ENCODE measurements at places on chromosomes 1 and 21. TPM values are rescaled to one million over a fixed set of nuclear protein-coding genes. Genes with fewer than 3 reads are reported as not detected.

DNA sequence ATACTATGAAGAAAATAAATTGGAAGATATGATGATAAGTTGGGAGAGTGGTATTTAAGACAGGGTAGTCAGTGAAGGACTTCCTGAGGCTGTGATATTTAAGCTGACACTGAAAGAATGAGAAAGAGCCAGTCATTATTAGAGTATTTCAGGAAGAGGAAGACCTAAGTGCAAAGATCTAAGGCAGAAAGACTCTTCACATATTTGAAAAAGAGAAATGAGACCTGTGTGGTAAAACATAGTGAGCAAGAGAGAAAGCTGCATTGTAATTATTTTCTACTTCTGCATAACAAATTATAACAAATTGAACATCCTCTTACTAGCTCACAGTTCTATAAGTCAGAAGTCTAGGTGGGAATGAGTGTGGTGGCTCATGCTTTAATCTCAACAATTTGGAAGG, 34.6 kb upstream of the DOCK7 start:
- DNase-seq, result no peak

TENT5C gene
- polyA plus RNA-seq, result 12.6 TPM

VASH2 gene
- polyA plus RNA-seq, result not detected

DNA sequence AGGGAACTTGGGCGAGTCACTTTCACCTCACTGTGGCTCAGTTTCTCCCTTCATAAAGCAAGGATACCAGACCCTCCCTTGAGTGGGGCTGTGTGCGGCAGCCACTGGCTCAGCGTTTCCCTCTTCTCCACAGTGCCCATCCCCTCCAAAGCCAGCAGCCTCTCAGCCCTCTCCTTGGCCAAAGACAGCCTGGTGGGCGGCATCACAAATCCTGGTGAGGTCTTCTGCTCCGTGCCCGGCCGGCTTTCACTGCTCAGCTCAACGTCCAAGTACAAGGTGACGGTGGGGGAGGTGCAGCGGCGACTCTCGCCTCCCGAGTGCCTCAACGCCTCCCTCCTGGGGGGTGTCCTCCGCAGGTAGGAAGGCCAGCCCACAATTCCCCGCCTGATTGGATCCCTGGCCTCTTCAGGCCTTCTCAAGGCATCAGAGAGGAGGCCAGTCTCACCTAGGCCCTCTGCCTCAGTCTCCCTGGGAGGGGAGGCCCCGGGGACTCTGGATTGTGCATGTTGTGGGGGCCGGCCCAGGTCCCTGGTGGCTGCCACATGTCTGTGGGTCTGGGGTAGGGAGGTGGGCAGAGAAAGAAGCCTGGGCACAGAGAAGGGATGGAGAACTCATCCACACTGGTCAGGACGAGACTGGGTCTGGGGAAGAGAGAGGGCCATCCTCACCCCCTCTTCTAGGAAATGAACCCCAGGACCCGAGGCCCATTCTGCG, 15.2 kb downstream of the TFAP2E start:
- no peak for DNase-seq

MAP10 gene
- 1.4 TPM for polyA plus RNA-seq

DNA sequence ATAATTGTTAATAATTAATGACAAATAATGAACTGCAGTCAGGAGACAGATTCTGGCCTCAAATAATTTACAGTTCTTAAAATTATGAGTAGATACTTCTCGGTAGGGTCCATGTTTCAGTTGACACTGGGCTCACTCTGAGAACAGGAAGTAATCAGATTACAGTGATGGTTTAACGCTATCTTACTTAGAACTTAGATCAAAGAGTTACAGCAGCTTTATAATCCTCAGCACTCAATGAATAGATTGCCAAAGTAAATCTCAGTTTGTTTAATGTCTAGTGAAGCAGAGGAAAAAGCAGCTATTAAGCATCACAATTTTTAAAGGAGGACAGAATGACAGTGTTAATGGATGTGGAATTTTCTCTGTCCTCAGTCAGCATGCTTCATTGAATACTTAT, 79.6 kb downstream of the PDE4B start:
- DNase-seq, result no peak

DNA sequence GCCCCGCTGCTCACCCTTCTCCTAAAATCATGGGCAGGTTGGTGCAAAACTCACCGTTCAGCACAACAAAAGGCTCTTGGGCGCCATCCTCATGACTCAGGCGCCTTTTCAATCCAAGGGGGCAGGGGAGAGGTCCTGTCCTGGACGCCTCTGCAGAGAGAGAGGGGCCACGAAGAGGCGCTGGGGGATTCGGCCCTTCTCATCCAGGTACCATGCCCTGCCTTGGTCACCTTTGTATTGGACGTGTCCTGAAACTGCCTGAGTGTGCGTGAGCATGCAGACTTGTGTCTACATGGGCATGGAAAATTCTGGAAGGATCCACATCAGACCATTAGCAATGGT, 53.5 kb downstream of the SLC37A1 start:
- DNase-seq, result no peak

GFI1 gene
- 26.0 TPM for polyA plus RNA-seq

ASAP3 gene
- 0.62 TPM for polyA plus RNA-seq

DNA sequence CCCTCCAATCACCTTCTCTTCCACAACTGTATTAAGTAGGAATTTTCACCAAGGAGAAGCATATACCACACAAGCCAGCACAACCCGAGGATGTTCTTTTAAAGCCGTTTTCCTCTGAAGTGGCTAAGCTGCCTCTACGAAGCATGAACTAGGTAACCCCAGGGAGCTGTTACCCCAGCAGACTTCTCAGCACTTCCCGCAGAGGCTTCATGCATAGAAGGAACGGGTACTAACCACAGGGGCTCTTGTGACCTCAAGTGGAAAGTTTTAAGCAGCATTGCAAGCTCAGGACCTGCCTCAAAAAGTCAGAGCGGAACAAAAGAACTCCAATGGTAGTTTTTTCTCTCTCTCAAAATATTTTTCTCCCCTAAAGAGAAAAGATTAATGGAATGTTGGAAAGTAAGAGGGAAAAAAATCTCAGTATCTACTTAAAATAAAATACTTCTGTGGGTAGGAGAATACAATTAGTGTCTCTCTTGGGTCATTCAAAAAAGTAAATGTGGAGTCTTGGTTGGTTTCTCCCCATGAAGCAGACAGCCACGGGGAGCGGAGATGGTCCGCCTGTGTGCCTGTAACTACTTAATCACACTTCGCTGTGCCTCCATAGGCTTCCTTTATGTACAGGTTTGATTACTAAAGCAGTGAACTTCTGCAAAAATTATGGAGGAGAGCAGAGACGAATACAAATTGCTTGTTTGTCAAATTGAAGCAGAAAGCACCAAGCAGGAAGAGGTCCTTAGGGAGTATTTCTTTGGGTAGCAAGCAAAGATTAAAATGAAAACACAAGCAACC, 40.9 kb downstream of the STX6 start:
- DNase-seq, result no peak

DNA sequence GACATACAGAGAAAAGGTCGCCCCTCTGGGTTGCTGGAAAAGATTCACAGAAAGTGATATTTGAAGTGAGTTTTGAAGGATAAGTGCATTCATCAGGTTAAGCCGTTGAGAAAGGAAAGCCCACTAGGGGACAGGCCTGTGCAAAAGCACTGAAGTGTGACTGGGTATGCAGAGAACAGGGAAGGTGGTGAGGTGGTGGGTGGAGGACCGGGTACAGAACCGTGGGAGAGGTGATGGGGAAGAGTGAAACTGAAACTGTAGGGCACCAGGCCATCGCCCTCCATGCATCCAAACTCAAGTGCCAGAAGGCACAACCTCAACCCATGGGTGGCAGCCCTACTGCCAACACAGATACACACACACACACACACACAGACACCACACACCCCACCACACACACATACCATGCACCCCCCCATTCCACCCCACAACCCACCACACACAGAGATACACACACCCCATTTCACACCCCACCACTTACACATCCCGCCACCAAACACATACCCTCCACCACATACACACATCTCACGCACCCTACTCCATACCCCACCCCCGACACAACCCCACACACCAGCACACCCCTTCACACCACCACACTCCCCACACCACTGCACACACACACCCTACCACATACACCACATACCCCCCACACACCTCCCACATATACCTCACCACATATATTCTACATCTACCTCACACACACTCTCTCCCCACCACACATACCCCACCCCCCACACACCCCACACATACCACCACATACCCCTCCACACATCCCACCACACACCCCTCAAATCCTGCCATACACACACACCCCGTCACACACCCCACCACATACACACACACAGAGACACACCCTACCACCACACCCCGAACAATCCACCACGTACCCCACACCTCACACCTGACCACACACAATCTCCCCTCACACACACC, 59.0 kb downstream of the TSEN15 start:
- no peak for DNase-seq
